ENCODE measurements at places on chromosomes 7 and 10. TPM values are rescaled to one million over a fixed set of nuclear protein-coding genes. Genes with fewer than 3 reads are reported as not detected.

DNA sequence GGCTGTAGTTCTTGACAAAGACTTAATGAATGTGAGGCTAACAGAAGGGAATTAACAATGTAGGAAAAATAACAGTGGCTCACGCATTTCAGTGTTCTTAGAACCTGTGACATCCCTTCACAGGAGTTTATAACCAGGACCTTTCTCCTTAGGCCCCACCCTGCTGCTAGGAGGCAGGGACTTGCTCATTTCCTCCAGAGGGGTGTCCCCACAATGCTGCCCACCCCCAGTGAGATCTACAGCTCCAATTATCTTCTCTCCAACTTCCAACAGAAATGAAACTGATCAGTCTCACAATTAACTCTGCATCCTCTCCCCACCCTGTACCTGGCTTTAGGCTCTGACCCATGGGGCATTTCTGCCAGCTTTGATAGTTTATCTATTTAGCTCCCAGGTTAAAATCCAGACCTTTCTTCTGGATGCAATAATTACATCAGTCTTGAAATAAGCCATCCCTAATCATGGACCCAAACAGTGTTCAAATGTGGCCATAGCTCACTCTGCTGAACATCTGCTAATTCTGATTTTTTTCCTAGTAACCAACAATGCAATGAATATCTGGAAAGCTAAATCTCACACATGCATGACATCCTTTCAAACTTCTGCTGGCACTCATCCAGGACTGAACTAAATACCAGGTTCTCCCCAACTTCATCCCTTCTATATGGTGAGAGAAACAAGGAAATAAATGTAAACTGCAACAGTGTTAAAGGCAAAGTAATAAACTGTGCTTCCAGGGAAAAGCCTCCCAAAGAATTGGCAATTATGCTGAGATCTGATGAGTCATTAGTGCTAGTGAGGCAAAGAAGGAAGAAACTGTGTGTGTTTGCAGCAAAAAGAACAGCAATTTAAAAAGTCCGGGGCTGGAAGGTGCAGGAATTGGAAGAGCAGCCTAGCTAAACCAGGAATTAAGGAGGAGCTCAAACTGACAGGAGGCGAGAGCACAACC lies 64.6 kb downstream of the HERPUD2 start:
- DNase-seq: no peak

DNA sequence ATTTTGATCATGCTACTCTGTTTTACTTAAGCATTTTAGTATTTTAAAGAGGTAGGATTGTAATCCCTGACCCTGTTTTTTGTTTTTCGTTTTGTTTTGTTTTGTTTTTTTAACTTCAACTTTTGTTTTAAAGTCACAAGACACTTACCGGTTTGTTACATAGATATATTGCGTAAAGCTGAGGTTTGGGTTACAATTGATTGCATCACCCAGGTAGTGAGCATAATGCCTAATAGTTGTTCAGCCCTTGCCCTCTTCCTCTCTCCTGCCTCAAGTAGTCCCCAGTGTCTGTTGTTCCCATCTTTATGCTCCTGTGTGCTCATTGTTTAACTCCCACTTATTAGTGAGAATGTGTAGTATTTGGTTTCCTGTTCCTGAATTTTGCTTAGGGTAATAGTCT lies 93.1 kb upstream of the TEX47 start:
- DNase-seq: no peak

GRCh38 chr7:51482976-51483375 lies 166.4 kb upstream of the COBL start:
- no peak for DNase-seq

- DNase-seq: no peak
These were observed 12.1 kb downstream of the ADAMTS14 start for GRCh38 chr10:70684374-70684773.

- DNase-seq: no peak
These were observed 74.2 kb upstream of the PLXNA4 start for GRCh38 chr7:132650498-132650897.

- no peak for DNase-seq
These were observed 55.6 kb upstream of the CAMK2B start for GRCh38 chr7:44380831-44381493.

DNA sequence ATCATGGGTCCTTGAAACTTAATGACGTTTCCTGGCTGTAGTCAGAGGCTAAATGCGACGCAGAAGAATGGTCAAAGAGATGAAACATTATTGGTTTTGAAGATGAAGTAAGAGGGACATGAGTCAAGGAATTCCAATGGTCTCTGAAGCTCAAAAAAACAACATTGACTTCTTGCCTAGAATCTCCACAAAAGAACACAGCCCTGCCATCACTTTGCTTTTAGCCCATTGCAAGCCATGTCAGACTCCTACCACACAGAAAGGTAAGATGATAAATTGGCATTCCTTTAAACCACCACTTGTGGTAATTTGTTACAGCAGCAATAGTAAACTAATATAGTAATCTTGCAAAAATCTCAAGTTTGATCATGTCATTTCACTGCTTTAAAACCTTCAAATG lies 109.4 kb downstream of the TMEM26 start:
- no peak for DNase-seq

- DNase-seq: no peak
These were observed 275.8 kb downstream of the KCNMA1 start for GRCh38 chr10:77361831-77362230.

- no peak for DNase-seq
These were observed 19.6 kb upstream of the EFCAB10 start for GRCh38 chr7:105600720-105601550.

DNA sequence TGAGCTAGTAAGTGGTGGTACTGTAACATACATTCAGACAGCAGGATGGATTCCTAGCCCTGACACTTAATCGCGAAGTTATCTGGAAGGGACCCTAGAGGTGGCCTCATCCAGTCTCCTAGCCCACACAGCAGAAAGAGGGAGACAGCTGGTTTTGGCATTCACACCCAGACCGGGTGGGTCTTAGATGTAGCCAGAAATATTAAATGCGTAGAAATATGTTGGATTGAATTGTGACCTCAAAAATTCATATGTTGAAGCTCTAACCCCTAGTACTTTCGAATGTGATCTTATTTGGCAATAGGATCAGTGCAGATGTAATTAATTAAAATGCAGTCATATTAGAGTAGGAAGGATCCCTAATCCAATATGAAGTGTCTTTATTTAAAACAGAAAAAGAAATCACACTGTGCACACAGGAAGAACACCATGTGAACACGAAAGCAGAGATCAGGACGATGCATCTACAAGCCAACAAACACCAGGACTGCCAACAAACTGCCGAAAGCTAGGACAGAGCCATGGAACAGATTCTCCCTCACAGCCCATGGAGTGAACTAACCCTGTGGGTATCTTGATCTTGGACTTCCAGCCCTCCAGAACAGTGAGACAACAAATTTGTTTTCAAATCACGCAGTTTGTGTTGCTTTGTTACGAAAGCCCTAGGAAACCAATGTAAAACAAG lies 2.9 kb upstream of the XPNPEP1 start:
- DNase-seq: no peak

Gene NYAP1
- total RNA-seq: 0.54 TPM

Gene AP3M1
- 28.0 TPM for total RNA-seq

Gene VSTM2A
- total RNA-seq: not detected

Gene DGKI
- total RNA-seq: 1.4 TPM

Gene SYCE1
- total RNA-seq: 0.35 TPM
